Motor neuron (in vitro differentiated cells): ENCODE measurements at places on chromosomes 2 and 18. TPM values are rescaled to one million over a fixed set of nuclear protein-coding genes. Genes with fewer than 3 reads are reported as not detected.
A peak's percentile ranks its signal among the peaks of the same experiment; 100 is the strongest.

ASXL3 gene
- 4.1 and 12.3 TPM in 2 replicates for total RNA-seq

HNRNPLL gene
- total RNA-seq, result 44.1 and 47.3 TPM in 2 replicates

RNASEH1 gene
- total RNA-seq, result 23.7 and 27.0 TPM in 2 replicates

GRCh38 chr2:1740716-1741589, 3.4 kb downstream of the PXDN start:
- no peak for ATAC-seq

GRCh38 chr2:37427241-37427640, 82.8 kb downstream of the QPCT start:
- ATAC-seq, result no peak

DNA sequence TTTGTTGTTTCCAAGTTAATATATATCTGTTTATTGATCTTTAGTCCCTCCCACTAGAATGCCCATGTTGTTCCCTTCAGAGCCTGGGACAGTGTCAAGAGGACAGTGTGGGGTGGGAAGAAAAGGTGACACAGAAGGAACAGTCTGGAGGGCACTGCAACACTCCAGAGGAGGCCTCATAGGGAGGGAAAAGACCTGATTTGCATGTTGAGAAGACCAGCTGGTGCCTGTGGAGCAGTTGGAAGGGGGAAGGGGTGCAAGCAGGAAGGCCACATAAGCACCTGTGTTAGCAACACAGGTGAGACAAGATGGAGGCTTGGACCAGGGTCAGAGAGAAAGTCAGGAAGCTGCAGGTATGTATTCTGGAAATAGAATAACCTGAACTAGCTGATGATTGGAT, 48.1 kb upstream of the FHOD3 start:
- ATAC-seq, result no peak

GRCh38 chr2:15481000-15481399, 80.1 kb downstream of the NBAS start:
- ATAC-seq, result no peak

DNA sequence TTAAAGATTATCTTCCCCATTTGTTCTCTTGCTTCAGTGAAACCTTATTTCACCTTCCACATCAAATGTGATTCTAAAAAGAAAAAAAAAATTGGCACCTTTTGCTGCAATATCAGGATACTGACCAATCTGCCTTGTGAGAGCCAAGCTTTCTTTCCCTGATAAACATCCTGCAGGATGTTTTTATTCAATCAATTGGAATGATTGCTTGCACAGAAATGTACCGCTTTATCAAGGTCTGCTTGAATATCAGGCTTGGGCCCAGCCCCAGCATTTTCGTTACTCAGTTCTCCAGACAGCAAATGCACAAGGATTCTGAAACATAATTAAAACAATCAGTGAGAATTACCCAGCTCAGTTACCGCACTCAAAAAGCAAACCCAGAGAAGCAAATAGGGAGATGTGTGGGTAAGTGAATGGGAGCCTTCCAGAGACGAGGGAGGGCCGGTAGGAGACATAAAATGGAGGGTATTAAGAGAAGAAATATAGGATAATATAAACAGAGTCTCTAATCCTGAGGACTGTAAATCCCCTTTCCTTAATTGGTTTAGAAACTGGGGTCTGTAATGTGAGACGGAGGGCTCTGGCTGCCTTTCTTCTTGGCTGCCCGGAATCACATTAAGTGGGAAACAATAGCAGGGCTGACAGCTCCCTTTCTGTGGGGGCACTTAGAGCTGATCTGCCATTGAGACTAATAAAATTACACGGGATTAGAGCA, 291.8 kb downstream of the ICOS start:
- peak; percentile 74 for ATAC-seq

DNA sequence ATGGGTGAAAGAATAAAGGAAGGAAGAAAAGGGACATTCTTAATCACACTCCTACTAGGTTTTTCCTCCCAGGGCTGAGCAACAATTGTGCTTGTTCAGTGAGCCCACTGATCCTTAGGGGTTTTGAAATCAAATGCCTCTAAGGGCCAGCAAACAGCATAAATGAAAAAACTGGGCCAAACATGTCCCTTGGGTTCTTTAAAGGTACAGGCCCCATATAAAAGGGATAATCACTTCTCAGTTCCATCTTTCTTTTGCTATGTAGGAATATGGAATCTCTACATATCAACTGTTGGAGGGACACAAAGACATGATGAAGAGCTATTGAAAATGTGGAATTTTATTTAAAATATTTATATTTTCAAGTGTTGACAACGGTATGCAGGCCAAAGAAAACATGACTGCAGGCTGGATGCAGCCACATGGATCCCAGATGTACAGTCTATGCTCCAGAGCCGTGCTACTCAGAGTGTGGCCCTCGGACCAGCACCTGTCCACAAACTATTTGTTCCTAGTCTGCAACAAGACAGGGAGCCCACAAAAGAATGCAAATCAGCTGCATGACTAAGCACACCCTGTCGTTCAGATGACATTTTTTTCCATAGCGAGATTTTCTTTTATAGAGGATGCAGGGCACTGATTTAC, 110.0 kb downstream of the CDH20 start:
- no peak for ATAC-seq

DNA sequence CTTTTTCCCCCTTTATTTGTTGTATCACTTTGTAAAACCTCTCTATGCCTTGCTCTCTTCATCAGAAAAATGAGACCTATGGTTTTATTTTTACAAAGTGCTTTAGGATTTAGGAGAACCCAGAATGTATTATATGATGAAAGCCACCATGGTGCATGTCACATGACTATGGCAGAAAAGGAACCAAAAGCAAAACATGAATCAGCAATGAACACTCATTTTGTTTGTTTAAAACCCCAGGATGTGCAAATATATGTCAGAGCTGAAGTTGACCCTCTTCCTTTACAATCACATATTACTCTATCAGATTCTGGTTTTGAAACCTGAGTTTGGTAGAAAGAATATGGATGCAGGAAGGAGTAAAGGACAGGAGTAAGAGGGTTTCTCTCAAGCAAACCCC, 70.0 kb downstream of the FIGN start:
- ATAC-seq, result no peak

DNA sequence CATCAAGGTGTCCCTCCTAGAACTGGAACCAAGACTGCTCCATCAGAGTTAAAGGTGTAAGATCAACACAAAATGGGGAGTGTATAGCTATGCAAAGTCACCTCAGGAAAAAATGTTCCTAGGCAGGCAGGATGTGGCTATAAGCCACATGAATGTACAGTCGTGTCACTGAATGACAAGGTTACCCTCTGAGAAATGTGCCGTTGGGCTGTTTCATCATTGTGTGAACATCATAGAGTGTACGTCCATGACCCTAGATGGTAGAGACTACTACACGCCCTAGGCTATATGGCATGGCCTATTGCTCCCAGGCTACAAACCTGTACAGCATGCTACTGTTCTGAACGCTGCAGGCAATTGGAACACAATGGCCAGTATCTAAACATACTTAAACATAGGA, 24.5 kb downstream of the TYMS start:
- ATAC-seq, result no peak

- ATAC-seq, result no peak
Observed at GRCh38 chr2:109268916-109269315, 139.9 kb downstream of the SH3RF3 start.

DNA sequence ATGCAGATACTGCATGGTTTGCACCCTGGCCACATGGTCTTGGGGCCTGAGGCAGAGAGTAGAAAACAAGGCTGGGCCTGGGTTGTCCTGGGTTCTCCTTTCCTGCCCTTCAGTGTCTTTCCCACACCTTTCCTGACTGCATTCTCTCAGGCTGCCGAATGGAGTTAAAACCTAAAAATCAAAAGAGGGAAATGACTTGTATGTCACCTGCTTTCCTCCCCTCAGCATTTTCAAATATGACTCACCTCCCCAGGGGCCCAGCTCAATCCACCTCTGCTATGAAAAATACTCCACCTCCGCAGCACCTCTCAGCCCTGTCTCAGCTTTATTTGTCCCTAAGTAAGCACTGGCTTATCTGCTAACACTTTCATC, 457.8 kb upstream of the MEX3C start:
- ATAC-seq, result peak; percentile 49

DNA sequence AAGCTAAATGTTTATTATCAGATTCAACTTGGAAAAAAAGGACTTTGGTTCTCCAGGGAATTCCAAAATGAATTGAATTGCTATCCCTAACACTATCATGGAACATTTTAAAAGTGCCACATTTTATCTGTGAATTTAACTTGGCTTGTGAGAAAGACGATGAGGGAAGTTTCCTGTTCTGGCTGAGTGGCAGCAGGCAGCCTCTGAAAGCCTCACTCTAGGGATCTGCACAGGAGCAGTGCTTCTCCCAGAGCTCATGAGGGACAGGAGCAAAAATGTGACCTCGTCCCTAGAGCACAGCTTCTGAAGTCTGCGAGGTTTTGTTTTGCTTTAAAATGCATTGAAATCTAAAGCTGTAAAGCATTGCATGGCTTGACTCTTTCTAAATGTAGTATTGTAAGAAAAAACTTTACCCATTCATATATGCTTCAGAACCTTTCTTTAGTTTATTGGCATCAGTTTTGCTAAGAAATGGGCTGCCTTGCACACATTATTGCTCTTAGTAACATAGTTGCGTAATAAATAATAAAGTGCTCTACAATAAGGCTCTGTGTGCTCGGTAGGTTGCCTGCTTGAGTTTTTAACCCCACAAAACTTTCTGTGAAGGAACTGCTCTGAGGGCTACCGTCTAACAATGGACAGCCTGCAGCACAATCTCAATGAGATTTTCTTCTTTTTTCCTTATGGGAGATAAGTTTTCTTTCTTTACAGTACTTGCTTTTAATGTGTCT, 136.2 kb upstream of the CDCA7 start:
- peak; percentile 46 for ATAC-seq

DNA sequence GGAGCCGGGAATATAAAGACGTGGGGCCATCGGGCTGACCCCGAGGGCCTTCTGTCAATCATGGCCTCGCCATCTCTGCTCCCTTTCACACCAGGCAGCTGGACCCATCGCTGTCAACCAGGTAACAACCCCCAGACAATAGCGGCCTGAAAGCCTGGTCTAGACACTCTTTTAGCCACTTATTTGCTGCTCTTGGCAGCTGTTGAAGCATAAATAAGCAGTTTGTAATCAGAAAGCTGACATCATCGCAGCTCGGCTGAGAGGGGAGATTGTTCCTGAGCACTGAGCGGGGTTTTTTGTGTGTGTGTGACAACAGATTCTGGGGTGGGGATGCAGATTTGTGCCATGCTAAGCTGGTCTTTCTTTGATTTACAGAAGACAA, 423.6 kb upstream of the POU3F3 start:
- ATAC-seq, result peak; percentile 96

DNA sequence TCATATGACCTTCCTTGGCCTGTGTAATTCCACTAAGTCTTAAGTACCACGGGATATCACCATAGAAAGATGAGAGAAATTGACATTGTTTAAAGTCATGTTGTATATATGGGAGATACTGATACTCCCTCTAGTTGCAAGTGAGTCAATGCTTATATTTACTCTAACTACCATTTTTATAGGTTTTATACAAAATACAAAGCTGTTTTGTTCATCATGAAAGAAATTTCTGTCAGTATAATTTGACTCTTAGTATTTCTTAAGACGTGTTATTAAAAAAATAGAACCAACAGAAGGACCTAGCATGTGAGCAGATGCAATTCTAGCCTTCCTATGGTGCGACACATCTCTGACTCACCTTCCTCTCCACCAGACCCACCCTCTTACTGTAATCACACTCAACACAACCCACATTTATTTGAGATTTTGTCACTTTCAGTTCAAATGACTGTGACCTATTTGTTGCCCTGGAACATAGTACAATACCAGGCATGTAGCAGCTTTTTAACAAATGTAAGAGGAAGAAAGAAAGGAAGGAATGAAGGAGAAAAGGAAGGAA, 453.1 kb downstream of the CMPK2 start:
- ATAC-seq, result peak; percentile 87
